Stimulated activated CD8-positive, alpha-beta memory T cell treated with anti-CD3 and anti-CD28 coated beads, Interleukin-7, amount 100 ng/mL, for 24 hours (primary cell): ENCODE measurements at places on chromosomes 2 and 18.

GRCh38 chr2:101717071-101717845 is 19.8 kb downstream of the MAP4K4 start:
- DNase-seq: no peak

- DNase-seq: no peak
Observed at GRCh38 chr18:7535436-7536205, 31.5 kb upstream of the PTPRM start.

DNA sequence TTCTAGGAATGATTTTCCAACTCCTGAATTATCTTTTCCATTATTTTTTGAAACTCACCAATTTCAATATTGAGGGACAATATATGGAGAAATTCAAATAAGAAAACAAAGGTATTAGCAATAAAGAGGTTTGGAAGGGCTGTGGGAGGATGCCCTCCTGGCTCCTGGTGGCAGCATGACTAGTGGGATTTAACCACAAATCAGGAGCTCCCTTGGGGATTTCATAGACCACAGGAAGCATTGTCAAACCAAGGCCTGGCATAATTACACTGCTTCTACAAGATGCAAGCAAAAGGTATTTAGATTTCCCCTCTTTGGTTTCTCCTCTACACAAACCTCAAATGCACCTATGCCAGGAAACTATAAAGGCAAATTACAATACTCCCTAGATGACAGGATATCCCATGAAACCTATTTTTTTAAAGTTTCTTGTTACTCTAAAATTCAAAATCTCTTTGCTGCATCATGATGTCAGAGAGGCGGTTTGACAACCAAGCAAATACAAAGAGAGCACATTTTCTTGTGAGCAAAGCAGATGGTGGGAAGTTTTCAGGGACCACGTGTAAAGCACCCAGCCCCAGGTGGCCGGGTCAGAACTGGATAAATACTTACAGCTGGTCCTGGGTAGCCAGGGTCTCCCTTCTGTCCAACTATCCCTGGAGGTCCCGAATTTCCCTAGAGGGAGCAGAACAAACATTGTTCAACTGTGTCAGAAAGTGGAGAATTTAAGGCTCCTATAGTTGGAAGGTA is 67.9 kb downstream of the COL6A3 start:
- DNase-seq: no peak

GRCh38 chr2:40454321-40454720 is 2.4 kb upstream of the SLC8A1 start:
- DNase-seq: no peak

DNA sequence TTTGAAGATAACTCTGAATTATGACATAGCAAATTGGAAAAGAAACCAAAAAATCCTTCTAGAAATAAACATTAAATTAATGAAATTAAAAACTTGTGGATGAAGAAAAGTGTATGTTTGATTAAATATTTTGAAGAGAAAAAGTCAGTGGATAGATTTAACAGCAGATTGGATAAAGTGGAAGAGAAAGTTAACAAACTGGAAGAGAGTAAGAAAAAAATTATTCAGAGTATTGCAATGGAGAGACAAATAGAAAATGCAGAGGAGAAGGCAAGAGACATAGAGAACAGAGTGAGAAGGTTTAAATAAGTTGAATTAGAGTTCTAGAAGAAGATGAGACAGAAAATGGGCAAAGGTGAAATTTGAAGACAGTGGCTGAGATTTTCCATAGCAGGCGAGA is 162.8 kb downstream of the DIS3L2 start:
- no peak for DNase-seq
